ENCODE measurements at places on chromosomes 13 and 19. TPM values are rescaled to one million over a fixed set of nuclear protein-coding genes. Genes with fewer than 3 reads are reported as not detected.
A peak's percentile ranks its signal among the peaks of the same experiment; 100 is the strongest.

DNA sequence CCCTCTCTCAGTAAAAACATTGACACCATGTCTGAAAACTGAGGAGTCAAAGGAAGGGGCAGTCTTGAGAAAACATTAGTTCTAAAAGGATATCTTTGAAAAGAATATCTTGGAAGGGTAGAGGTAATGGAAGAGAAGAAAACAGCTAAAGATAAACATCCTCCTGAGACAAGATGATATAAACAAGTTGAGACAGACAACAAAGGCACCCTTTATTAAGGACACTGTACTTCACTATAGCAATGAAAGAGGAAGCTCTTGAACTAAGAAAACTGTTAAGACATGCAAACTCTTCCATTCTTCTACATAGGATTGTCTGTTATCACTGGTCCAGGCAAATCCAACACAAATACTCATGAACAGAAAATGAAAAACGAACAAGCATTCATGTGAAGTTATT, 46.3 kb downstream of the MTMR6 start:
- DNase-seq = no peak

- DNase-seq = no peak
These were observed 17.6 kb downstream of the TMEM38A start for GRCh38 chr19:16678498-16678897.

GRCh38 chr19:53824134-53824611, at the start of gene NLRP12:
Gene NLRP12 (minus strand): TSS chr19:53824314. CDS start chr19:53824174, 140 bp downstream.
- no peak for DNase-seq

DNA sequence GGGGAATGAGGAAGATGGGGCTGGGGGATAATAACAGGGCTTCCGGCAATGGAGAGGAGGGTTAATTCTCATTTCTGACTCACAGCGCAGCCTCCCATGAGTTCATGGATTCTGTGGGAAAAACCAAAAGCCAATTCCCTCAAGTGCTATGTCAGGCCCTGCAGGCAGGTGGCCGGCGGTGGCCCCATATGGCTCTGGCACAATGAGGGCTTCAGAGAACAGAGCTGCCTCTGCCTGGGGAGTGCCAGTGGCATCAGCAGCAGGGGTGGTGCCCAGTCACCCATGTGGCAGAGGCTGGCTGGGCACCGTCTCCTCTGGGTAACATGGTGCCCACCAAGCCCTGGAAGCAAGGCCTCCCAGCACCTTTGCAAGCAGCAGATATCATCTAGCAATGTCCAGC, 69.1 kb downstream of the ALOX5AP start:
- DNase-seq = no peak

- peak; percentile 89 for DNase-seq
These were observed 3.1 kb upstream of the NEK3 start for GRCh38 chr13:52162279-52163101.

DNA sequence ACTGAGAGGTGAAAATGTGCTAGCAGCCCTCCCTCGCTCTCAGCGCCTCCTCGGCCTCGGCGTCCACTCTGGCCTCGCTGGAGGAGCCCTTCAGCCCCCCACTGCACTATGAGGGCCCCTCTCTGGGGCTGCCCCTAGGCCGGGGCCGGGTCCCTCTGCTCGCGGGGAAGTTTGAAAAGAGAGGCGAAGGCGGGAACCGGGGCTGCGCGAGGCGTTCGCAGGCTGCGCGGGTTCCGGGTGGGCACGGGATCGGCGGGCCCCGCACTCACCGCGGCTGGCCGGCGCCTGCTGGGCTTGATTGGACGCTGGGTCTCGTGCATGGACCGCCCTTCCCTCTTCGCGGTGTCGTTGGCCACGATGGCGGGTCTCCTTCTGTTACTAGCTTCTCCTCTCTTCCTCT, 29.3 kb downstream of the C1QTNF9 start:
- no peak for DNase-seq

DNA sequence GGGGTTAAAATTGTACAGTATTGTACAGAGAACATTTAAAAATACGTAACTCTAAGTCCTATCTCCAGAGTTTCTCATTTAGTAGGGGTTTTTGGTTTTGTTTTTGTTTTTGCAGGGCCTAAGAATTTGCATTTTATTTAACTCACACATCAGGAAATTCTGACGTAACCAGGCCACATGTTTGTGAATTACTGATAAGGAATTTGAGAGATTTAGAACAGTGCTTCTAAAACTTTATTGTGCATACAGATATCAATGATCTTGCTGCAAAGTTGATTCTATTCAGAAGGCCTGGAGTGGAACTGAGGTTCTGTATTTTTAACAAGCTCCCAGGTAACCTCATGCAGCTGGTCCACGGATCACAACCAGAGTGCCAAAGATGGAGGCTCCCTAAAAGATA, 49.3 kb downstream of the LIG4 start:
- DNase-seq = no peak

- DNase-seq = peak; percentile 1
These were observed 299.3 kb upstream of the ARGLU1 start for GRCh38 chr13:106867249-106867648.

GRCh38 chr13:108214441-108215271, 680 bp downstream of the LIG4 start:
- no peak for DNase-seq

GRCh38 chr19:54521860-54522513, 19.4 kb downstream of the LAIR2 start:
- no peak for DNase-seq

The C19orf73 gene
- 1.1 TPM for total RNA-seq

The LAIR2 gene
- not detected for total RNA-seq

The PLPPR3 gene
- total RNA-seq = 0.06 TPM

The RFXANK gene
- total RNA-seq = 71.8 TPM

Measured in LHCN-M2 (cell line).